ENCODE measurements at places on chromosomes 11 and 22.

DNA sequence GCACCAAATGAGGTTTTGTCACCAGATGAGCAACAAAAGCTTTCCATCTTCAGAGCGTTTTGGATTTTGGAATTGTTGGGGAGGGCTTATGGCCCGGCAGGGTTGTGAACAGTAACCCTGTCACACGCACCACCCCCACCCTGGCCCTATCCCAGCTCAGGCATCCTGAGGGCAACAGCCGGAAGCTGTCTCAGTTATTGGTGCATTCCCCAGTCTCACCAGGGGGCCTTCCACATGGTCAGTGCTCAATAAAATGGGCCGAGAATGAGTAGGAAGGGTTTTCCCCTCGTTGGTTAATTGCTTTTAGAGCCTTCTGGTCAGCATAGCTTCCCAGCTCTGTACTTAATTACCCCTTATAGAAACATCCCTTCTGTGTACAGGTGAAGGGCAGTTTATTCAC, 46.0 kb downstream of the LRP5 start:
- DNase-seq, result no peak

- no peak for DNase-seq
These were observed 42.5 kb downstream of the CEP57 start for GRCh38 chr11:95832763-95833162.

GRCh38 chr11:15222777-15223176, 108.1 kb downstream of the INSC start:
- DNase-seq, result no peak

DNA sequence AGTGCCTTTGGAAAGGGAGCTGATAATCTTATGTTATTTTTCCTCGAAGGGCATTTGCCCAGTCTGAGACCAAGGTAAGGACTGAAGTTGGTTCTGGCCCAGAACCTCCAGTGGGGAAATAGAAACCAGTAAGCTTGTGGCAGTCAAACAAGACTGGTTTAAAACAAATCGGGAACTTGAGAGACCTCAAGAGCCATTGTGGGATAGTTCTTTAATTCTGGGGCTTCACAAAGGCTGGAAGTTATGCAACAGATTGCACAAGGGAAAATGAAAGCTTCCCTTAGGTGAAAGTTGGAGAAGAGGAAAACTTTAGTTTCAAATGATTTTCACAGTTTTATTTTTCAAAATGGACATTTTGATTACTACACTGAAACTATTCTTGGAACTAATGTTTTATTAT, 33.5 kb upstream of the RAB38 start:
- no peak for DNase-seq

DNA sequence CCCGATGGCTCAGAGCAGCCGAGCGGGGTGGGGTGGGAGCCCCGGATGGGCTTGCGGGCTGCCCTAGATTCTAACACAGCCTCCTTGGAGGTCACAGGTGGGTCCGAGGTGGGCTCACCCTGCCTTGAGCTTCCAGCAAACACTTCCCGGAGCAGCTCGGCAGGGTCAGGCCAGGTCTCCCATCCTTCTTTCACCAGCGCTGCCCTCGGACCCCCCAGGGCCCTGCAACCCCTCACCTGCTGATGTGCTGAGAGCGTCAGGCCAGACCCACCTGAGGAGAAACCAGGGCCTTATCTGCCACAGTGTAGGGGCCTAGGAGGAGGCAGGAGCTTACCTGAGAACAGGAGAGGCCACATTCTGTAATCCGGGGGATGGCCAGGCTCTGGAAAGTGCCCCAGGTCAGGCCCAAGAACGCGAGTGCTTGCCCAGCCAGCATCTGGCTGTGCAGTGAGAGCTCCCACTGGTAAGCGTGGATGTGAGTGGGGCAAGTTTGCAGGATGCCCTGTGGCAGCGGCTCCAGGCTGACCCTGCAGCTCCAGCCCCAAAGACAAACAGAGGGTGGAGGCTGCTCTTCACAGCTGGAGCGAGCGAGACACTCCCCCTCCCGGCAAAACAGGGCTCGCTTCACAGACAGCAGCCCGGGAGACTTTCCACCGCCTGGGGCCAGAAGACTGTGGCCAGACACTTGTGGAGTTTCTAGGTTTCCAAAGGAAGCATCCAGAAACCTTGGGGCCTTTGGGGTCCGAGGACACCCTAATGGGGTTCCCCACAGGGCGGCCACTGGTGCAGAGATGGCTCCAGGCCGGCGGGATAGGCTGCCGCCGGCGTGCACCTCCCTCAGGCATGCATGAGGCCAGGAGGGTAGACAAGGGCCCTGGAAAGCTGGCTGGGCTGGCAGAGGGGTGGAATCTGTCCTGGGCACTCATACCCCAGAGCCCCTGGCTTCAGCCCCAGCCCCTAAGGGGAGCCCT, at the start of gene IL17REL:
IL17REL (minus strand) TSS at position 555 of the 971 bp plus-strand sequence; CDS start at position 436, 119 bp downstream.
- no peak for DNase-seq

- DNase-seq, result no peak
These were observed 72.0 kb downstream of the RPUSD4 start for GRCh38 chr11:126139111-126140091.

GRCh38 chr11:121152764-121153163, 51.7 kb downstream of the TECTA start:
- DNase-seq, result no peak

GRCh38 chr11:127713226-127713625, 712.7 kb upstream of the KIRREL3 start:
- no peak for DNase-seq

- DNase-seq, result no peak
These were observed 14.5 kb downstream of the HSPA8 start for GRCh38 chr11:123047266-123047946.

DNA sequence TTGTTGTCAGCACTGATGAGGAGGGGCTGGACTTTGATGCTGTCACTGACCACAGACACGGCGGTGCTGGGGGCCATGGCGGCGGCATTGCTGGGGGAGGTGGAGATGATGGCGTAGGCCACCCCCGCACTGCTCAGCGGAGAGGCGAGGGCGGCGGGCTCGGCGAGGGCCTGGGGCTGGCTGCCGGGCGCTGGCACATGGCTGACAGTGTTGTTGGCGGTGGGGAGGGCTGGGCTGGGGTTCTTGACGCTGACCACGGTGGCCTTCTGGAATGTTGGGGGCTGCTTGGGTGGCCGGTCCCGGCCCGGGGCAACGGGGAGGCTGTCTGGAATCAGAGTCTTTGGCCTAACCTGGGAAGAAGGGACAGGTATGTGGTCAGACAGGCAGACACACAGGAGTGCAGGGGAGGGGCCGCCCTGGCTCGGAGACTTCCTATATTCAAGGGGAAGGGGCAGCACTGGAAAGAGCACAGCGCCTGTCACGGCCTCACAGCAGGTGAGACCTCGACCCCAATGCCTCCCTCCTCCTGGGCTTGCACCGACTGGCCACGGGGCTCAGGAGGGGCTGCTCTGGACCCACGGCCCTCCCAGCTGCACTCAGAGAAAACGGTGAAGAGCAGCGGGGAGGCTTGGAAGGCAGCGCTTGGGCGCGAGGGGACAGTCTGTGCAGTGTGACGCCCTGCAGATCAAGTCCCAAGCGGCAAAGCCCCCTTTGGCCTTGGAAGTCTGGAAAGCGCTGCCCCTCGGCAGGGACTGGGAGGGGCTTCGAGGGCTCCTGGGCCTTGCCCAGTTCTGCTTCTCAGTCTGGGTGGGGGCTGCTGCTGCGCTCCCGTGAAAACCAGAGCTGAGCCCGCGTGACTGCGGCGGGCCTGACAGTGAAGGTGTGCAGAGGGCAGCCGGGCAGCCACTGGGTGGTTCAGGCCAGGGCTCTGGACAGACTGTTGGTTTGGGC, 93.2 kb downstream of the PHF21B start:
- DNase-seq, result no peak

- DNase-seq, result no peak
These were observed 27.9 kb downstream of the ASCC2 start for GRCh38 chr22:29810216-29810615.

DNA sequence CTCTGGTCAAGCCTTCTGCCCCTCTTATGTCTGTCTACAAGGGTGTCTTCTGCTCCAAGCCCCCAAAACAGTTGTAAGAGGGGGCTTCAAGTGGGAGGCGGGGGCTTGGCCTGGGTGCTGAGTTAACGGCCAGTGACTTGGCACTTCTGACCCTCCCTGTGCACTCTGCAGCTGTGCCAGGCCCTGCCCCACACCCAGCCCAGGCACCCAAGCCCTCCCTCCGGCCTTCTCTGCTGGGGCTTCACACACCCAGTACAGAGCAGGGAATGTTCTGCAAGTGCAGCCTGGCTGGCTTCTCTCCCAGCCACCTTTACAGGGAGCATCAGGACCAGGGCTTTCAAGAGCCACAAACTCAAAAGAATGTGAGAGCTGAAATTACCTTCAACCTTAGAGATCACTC, 3.8 kb downstream of the TMEM121B start:
- no peak for DNase-seq

DNA sequence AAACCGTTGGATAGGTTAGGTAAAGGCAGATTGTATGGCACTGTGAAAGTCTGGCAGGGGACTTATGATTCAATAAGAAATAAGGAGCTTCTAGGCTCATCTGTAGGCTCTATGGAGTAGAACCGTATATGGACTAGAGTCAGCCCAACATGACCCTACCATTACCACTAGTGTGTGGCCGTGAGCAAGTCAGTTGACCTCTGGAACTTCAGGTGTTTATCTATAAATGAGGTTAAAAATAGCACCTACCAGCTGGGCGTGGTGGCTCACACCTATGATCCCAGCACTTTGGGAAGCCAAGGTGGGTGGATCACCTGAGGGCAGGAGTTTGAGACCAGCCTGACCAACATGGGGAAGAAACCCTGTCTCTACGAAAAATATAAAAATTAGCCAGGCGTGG, 4.4 kb downstream of the HINFP start:
- no peak for DNase-seq

- no peak for DNase-seq
These were observed 219.1 kb upstream of the ARHGAP42 start for GRCh38 chr11:100467821-100468508.

DNA sequence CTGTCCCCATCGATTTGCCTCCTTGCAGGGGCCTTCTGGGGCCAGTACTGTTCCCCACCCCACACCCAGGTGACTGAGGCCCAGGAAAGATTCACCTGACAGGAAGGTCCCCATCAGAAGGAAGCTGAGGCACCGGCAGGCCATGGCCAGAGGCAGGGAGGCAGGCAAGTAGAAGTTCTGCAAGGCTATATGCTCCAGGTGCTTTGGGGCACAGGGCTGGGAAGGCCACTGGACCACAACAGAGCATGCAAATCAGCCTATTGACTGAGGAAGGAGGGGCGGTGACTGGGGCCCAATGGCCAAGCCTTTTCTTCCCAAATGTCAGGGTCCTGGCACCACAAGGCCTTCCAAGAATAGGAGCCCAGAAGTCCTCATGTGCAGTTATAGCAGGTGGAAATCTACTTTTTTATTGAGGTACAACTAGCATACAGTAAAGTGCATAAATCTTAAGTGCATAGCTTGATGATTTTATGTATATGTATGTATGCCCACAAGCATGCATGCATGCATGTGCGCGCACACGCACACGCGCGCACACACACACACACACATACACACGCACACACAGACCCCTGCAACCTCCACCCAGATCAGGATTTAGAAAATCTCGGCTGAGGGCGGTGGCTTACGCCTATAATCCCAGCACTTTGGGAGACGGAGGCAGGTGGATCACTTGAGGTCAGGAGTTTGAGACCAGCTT, at the start of gene VPREB3:
VPREB3 (minus strand) TSS at position 206 of the 700 bp plus-strand sequence; CDS start at position 144, 62 bp downstream.
- DNase-seq, result no peak

GRCh38 chr11:96543177-96543576, 153.4 kb downstream of the JRKL start:
- no peak for DNase-seq

- DNase-seq, result no peak
These were observed 22.5 kb downstream of the ABTB2 start for GRCh38 chr11:34335331-34335730.

DNA sequence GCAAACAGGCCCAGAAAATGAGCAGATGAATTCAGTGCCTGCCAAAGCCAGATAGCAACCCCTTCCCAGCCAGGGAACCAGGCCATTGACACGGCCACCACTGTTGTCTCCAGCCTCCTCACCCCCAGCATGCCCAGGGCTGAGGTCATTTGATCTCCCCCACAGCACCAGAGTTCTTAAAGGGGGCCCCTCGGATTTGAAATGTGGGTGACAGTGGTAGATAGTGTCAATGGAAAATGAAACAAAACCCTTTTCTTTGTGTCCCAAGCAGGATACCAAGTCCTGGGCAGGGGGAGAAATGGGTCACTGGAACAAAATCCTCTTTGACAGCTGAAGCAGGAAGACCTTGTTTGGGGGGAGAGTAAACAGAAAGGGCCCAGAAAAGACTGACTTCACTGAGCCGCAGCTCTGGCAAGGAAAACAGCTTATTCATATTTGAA, 14.3 kb upstream of the ACCSL start:
- DNase-seq, result peak; percentile 24

GRCh38 chr11:27139742-27140367, 99.2 kb downstream of the BBOX1 start:
- DNase-seq, result no peak

DNA sequence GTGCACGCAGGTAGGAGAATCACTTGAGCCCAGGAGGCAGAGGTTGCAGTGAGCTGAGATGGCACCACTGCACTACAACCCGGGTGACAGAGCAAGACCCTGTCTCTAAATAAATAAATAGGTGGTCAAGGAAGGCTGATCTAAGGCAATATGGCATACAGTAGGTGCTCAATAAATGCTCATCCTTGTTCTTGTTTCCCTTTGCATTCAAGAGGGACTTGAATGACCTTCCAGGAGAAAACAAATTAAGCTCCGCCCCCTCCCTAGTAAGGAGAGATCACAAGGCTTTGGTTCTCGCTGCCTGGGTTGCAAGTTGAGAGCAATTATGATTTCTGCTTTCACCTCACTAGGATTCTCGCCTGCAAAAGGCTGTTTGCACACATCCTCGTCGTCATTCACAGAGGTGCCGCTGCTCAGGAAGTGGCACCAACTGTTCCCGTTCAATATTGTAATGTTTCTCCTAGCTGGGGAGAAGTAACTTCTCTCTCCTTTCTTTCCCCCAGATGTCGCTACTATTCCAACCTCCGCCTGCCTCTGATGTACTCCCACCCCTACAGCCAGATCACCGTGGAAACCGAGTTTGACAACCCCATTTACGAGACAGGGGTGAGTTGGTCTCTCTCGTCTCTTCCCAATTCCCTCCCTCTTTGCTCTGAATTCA, 51.8 kb upstream of the ASPHD2 start:
- no peak for DNase-seq

DNA sequence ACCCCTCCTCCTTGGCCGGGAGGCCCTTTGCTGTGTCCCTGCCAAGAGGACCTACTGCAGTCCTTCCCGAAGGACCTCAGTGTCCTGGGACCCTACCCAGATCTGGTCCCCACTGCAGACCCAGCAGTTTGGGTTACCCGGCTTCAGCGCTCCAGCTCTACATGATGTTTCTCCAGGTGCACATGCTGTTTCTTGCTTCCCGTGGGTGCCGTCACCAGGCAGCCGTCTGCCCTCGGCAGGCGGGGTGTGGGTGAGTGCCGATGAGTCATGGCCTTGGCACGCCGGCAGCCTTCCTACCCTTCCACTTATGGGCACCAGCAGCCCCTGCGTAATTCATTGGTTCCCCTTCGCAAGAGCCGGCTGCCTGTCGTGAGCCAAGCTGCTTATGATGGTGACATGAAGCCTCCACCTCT, 101.8 kb downstream of the BCR start:
- DNase-seq, result no peak

- no peak for DNase-seq
These were observed 8.6 kb upstream of the UPB1 start for GRCh38 chr22:24486501-24486921.

GRCh38 chr11:15859411-15859810, 496.9 kb downstream of the SOX6 start:
- DNase-seq, result no peak

GRCh38 chr22:36737776-36738175, 34.2 kb upstream of the CACNG2 start:
- DNase-seq, result no peak

All from liver (tissue), 10 donors.